Activated CD4-positive, alpha-beta T cell treated with anti-CD3 and anti-CD28 coated beads, Interleukin-2, amount 50 U/mL, for 4 hours (primary cell): ENCODE measurements at places on chromosomes 4 and X.
A peak's percentile ranks its signal among the peaks of the same experiment; 100 is the strongest.

DNA sequence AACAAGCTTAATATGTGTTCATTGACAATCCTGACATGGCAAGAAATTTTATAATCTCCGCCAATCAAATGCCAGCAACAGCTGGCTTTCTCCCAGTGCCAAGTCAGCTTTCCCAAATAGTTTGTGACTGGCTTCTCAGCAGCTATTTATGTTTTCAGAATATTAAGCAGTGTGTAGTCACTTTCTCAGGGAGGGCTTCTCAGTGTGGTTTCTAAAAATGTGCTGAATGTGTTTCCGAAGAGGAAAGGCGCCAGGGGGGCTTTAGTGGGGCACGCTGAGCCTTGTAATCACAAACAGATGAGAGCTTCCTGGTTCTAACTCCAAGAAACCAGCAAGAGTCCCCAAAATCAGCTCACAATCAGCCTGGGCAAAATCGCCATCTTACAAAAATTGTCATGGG lies 258.7 kb upstream of the CPEB2 start:
- no peak for DNase-seq

DNA sequence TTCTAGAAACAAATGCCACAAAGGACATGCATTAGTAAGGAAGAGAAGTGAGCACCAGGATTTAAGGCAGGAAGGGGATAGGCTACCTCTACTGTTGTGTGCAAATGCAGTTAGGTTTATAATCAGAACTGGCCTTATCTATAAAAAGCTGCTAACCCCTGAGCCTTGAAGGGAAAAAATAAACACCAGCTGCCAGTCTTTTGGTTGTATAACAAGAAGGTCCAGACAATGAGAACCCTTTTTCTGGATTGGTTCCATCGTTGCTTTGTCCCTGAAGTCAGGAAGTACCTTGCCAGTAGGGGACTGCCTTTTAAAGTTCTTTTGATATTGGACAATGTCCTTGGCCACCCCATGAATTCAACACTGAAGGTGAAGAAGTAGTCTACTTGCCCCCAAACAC lies 126.7 kb upstream of the OTUD4 start:
- no peak for DNase-seq

DNA sequence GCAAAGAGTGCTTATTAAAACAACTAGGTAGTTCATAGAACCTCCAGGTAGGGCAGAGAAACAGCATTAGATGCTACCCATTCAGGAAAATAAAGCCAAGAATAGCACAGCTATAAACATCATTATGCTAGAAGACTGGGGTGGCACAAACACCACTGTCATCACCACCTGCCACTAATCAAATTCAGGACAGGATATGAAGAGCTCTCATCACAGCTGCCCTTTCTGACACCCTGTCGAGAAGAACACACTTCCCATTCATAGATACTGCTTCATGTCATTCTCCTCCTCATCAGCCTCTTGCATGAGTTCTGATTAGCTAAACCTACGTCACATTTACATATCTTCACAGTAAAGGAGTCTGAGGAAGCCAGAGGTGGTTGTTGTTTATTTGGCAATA lies 692.3 kb upstream of the HS3ST1 start:
- DNase-seq = no peak

DNA sequence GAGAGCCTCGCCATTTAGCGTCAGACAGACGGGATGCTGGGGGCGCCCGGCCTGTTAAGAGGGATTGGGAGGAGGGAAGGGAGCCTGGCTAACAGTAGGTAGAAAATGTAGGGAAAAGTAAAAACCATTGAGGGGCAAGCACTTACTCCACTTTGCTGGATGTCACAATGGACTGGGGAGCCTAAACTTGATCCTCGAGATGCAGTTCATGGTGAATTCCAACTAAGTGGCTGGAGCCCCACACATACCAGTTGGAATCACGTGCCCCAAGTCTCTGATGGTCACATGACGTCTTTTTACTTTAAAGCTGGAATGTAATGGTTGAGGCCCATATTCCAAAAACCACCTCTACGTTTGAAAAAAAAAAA lies 1.5 kb downstream of the PLS3 start:
- DNase-seq = no peak

GRCh38 chr4:39976945-39977488 lies 694 bp downstream of the PDS5A start:
- DNase-seq = peak; percentile 44

- DNase-seq = no peak
Observed at GRCh38 chr4:61571761-61572559, 371.8 kb downstream of the ADGRL3 start.

- DNase-seq = no peak
Observed at GRCh38 chrX:118025226-118025625, 91.4 kb downstream of the KLHL13 start.
